ENCODE measurements at places on chromosomes 12 and 14.

DNA sequence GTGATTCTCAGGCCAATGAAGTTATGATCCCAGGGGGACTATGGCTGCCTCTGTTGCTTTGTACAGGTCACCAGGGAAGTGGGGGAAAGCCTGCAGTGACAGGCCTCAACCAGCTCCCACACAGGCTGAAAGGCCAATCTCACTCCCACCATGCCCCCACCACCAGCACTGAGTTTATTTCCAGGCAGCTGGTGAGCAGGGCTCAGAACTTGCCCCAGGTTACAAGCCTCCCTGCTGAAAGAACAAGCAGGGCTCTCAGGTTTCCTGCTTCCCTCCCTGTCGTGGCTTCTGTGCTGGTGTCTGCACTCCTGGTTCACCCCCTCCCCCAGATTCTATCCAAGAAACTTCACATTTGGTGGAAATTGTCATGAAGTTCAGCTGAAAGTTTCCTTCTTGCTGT lies 260.3 kb downstream of the CCDC59 start:
- no peak for DNase-seq

GRCh38 chr12:77842430-77842829 lies 11.7 kb downstream of the NAV3 start:
- no peak for DNase-seq

GRCh38 chr14:101464310-101464983 lies 96.8 kb upstream of the DIO3 start:
- no peak for DNase-seq

DNA sequence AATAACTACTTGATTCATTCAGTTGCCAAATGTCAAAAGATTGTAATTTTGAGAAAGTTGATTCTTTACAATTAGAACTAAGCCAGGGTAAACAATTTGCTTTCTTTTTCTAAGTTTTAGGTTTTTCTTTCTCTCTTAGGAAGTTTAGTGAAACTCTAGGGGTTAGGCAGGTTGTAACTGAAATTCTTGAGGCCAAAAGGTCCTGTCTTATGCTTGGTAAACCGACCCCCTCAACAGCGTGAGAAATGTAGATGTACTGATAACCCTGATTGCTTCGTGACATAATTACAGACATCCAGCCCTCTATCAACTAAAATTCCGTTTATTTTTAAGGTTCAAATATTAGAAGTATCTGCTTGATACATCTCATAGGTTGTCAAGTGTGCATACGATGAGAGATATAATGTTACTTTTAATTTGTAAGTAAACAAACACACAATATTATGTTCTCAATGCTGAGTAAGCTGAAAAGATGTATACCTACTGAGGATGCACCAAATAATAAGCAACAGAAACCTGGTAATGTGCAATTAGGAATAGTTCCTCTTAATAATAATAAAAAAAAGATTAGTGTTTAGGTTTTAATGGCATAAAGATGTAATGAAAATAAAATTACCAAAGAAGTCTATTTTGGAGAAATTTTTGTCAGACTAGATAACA lies 7.2 kb downstream of the FUT8 start:
- DNase-seq, result no peak

GRCh38 chr12:1766110-1766509 lies 54.3 kb upstream of the LRTM2 start:
- no peak for DNase-seq

DNA sequence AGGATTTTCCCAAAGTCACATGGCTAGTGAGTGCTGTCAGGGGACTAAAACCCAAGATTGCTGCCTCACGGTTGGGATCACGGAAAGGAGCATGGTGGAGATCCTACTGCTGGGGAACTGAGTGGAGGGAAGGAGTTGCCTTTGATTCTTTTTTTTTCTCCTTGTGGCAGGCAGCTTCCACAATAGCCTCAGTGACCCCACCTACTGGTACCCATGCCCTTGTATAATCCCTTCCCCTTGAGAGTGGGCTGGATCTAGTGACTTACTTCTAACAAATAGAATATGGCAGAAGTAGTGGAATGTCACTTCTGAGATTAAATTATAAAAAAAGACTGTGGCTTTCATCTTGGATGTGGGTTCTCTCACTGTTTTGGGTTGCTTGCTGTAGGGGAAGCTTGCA lies 135.7 kb downstream of the DICER1 start:
- DNase-seq, result no peak

GRCh38 chr12:6700646-6701051 lies at the start of gene PIANP:
Gene PIANP, minus strand, starts transcription at chr12:6700815. Its CDS starts 2,754 bp downstream, at chr12:6698061.
- peak; percentile 39 for DNase-seq

- DNase-seq, result no peak
These were observed 3.5 kb downstream of the LPAR5 start for GRCh38 chr12:6632026-6632983.

DNA sequence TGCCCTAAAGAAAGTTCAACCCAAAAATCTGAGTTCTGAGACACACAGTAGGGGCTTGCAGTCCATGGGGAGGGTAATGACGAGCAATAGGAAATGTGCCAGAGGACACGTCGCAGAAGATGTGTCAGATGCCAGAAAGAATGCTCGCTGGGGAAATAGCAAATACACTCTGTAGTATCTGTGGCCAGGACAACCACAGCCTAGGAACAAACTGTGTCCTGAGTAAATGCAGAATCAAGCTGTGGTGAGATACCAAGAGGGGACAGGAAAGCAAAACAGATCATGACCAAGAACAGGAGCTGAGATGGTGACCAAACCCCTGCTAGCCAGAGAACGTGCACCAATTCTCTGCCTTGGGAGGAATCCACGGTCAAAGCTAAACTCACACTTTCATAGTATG lies 9.1 kb downstream of the CRACR2A start:
- peak; percentile 25 for DNase-seq

DNA sequence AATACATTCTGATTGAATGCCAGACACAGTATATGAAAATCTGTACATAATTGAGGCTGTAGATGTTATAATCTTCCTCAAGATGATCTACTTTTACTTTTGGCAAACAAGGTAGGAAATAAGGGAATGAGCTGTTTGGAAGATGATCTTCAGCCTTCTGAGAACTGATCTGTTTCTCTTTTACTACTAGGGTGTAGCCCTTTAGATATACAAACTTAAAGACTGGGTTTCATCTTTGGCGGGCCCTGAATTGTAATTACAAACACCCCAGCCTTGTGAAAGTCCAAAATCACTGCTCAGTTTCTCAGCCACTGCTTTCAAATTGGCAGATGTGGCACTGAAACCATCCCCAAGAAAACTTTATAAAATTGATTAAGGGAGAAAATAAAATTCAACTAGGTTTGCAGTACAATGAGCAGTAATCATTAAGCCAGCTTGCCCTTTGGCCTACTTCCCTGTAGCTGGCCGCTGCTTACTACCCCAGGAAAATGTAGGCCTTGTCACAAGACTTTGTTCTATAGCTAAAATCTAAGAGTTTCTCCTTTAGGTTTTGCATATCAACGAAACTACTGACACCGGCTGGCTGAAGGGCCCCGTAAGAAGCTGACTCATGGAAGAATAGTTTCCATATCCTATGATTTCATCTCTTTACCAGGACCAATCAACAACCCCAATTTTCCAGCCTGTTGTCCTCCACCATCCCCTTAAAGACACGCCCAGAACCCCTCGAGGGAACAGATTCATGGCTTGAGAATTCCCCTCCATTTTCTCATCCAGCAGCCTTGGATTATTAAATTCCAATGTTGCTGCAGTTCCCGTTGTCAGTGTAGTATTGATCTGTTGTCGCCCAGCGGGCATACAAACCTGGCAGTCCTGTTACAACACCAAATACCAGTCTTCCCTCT lies 210.8 kb downstream of the PCNX1 start:
- DNase-seq, result no peak

All from stimulated activated CD4-positive, alpha-beta T cell treated with anti-CD3 and anti-CD28 coated beads, Interleukin-2, amount 100 ng/mL, for 48 hours (primary cell).